Fibroblast of mammary gland (primary cell): ENCODE measurements at places on chromosomes 1 and 21.

DNA sequence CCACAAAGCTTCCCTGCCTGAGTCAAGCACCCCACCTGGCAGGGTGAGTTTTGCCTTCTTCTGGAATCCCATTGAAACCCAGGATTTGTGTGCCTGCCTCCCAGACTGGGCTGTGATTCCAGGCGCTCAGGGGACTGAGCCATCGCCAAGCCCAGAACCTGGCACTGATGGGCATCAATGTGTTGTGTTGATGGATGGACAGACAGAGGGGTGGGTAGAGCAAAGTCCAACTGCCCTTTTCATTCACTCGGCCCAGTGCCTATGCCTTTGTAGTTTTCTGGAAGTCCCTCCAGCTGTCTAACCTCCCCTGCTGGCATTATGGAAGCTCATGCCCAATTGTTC, 66.0 kb upstream of the LAPTM5 start:
- DNase-seq, result no peak

GRCh38 chr1:244187310-244187709, 136.2 kb downstream of the ZBTB18 start:
- no peak for DNase-seq

DNA sequence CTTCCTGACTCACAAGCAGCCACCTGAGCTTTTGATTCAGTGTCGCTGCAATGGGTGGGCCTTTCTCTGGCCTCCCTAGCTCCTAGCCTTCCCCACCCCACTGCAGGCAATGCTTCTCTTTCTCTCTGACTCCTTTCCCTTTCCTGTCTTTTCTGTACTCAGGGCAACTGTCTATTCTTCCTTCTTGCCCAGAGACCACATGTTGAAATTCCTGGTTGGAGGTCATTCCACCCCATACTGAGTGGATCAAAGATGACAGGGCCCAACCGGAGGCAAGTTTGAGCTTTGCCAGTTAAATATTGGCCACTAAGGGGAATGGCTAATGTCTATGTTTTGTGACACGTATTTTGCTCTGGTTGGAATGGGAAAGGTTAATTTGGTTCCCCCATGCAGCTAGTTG, 65.2 kb upstream of the ARID1A start:
- DNase-seq, result no peak

DNA sequence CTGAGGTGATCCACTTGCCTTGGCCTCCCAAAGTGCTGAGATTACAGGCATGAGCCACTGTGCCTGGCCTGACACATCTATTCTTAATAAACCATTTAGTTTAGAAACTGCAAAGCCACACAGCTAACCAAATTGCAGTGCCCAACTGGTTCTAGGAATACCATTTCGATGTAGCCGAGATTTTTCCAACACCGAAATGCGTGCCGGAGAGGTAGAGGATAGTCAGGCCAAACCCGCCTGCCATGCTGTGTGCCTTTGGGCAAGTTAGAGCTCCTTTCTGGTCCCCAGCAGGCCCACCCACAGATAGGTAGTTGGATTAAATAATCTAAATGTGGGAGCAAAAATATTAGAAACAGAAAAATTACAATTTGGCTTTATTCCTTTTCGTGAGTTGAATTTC, 254.4 kb downstream of the FOXD2 start:
- no peak for DNase-seq

- no peak for DNase-seq
These were observed 1.8 kb downstream of the UBAP2L start for GRCh38 chr1:154222518-154222917.

DNA sequence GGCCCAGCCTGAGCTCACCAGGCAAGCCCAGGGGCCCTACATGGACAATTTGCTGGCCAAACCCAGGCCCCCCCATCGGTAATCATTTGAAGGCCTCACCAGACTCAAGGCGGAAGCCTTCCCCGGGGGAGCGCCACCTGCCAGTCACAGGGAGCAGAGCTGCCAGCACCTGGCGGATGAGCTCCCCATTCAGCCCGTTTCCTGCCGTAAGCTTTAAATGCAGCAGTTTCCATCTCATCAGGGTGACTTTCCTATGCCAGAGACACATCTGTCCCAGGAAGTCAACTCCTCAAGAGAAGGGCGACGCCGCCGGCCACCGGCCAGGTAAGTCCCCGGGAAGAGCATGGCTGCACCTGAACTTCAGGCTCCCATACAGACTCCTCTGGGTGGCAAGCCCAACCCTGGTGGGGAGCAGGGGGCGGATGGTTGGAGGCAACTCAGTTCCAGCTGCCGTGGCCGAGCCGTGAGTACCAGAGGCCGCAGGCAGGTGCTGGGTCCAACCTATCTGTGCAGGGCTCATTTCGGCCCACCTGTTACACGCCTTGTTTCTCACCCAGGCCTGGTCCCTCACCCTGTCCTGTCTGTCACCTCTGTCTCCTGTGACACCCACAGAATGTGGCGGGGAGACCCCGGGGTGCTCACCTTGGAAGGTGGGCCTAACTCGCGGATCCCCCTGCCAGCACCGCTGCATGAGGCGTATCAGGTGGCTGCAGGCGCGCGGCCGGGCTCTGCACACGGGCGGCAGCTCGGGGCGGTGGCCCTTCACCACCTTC, 20.7 kb downstream of the RIPK4 start:
- DNase-seq, result no peak

GRCh38 chr1:28934676-28935075, 20.3 kb downstream of the EPB41 start:
- peak; percentile 14 for DNase-seq
